ENCODE measurements at places on chromosomes 6 and 20. TPM values are rescaled to one million over a fixed set of nuclear protein-coding genes. Genes with fewer than 3 reads are reported as not detected.

DNA sequence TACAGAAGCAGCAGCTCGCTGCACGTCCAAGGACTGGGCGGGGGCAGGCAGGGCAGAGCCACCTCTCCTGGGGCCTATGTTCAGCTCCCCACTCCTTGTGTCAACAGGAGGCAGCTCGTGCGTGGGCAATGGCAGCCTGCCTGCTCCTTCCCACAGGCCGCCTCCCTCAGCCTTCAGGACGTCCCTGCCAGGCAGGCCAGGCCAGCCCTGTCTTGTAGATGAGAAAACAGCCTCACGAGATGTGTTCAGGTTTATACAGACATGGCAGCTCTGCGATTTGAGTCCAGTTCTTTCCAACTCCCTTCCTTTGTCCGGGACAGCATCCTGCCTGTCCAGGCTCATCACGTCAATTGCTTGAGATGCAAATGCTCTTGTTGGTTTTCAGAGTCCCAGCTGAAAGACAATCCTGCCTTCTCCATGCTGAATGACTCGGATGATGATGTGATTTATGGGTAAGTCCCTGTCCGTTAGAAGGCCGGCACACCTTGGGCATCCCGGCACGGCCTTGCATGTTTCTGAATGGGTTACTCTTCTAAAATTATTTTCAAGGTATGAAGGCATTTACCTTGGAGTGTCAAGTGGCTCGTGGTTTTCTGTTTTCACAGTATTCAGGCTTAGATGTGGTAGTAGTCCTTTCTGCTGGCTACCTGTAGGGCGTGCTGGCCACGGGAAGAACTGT is 13.5 kb downstream of the DYNLT1 start:
- DNase-seq, result peak; percentile 80

- no peak for DNase-seq
These were observed 400.4 kb upstream of the IMPG1 start for GRCh38 chr6:76472858-76473257.

DNA sequence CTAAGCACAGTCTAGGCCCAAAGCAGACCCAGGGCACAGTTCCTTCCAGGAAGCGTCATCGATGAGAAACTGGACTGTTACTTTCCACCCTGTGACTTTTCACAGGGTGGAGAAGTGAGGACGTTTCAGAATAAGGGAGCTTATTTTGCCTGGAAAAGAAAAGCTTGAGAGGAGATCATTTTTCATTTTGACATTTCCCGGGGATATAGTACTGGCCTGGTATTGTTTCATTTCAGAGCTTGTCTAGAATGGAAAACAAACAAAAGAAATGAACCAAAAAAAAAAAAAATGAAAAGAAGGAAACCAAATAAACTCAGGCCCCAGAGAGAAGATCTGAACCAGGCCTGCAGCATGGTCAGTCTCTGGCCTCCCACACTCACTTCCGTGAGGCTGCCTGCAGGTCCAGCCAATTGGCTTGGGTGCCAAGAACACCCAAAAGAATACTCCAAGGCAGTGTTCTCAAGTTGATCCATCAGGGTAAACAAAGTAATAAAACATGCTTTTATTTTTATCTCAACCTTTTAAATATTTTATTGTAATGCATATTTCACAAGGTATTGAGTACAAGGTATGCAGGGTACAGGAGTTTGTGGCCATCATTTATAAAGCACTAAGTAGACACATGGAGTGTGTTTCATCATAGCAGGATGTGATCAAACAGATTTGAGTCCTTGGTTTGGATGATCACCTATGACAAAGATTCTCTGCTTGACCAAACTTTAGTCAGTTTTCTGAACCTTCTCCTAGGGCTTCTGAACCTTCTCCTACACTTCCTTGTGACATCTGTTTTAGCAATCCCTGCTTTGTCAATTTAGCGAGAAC is 176.9 kb upstream of the GGTLC1 start:
- no peak for DNase-seq

DNA sequence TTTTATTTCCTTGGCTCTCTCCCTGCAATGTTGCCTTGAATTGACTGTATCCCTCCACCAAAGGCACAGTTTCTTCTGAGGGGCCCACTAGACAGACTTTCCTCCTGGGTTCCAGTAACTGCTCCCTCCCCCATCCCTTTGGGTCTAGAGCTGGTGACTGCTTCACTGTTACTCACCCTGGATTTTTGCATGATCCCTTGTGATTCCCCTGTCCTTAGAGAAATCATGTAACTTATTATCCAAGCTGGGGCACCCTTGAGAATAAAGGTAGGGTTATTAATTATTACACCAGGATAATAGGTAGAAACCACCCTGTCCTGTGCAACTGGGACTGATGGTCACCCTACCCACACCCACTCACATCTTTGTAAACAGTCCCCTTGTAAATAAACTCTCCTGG is 67.5 kb upstream of the FYN start:
- DNase-seq, result no peak

DNA sequence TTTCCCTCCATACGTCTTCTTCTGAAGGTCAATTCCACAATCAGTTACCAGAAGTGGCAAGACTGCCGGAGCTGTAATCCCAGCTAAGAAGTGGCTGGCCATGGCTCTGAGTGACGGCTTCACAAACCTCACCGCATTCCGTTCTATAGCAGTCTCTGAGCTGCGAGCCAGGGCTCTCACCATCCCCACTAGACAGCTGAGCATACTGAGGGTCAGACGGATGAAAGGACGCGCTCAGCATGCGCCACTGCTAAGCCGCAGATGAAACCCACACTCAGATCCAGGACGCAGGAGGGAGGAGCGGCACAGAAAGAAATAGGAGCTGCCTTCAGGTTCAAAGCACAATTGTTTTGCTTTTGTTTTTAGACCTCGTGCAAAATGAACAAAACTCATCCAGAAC is 97.9 kb downstream of the ANKRD60 start:
- DNase-seq, result peak; percentile 34

DNA sequence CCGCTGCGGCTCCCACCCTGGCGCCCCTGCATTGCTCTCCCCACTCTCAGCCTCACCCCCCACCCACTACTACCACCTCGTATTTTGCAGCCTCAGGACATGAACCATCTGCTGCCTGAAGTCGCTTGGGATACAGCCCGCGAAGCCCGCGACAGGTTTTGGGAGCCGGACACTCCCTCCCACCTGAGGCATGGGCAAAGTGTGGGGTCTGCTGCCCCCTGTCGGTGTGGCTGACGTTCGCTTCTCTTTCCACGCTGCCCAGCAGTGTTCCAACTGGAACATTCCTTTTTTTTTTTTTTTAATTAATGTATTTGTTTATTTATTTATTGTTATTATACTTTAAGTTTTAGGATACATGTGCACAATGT is 15.3 kb upstream of the LPA start:
- DNase-seq, result no peak

GRCh38 chr6:108746366-108746765 is 101.9 kb upstream of the ARMC2 start:
- DNase-seq, result no peak

GRCh38 chr6:47483516-47483852 is 5.9 kb downstream of the CD2AP start:
- no peak for DNase-seq

GRCh38 chr20:53299831-53300230 is 293.8 kb downstream of the ZNF217 start:
- DNase-seq, result no peak

DNA sequence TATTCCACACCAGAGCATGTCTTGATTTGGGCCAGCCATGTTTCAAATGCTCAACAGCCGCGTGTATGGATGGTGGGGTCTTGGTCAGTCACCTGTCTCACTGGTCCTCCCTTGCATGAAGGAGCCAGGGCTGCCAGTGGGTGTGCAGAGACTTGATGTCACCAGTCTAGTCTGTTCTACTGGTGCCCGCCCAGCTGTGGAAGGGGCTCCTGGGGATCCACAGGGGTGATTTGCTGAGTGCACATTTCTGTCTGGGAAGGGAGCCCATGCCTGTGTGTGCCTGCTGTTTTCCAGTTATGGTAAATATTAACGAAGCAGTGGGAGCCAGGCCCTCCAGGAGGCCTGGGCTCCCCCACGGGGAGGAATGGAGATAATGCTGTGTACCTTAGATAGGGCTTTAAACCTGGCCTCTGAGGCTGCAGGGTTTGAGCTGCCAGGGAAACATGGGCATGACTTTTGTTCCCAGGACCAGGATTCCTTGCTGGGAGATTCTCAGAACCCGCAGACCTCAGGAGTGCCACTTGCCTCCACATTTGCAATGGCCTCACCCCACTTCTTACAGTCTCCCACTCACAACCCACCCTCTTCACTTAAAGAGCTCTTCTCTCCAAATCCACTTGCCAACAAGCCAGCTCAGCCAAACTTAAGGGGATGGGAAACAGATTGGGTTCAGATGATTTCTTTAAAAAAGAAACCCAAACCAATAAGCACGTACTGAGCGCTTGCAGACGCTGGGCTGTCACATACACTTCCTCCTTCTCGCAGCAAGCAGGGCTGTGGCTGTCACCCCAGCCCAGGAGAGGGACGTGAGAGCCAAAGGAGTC is 54.1 kb downstream of the VEGFA start:
- DNase-seq, result no peak

DNA sequence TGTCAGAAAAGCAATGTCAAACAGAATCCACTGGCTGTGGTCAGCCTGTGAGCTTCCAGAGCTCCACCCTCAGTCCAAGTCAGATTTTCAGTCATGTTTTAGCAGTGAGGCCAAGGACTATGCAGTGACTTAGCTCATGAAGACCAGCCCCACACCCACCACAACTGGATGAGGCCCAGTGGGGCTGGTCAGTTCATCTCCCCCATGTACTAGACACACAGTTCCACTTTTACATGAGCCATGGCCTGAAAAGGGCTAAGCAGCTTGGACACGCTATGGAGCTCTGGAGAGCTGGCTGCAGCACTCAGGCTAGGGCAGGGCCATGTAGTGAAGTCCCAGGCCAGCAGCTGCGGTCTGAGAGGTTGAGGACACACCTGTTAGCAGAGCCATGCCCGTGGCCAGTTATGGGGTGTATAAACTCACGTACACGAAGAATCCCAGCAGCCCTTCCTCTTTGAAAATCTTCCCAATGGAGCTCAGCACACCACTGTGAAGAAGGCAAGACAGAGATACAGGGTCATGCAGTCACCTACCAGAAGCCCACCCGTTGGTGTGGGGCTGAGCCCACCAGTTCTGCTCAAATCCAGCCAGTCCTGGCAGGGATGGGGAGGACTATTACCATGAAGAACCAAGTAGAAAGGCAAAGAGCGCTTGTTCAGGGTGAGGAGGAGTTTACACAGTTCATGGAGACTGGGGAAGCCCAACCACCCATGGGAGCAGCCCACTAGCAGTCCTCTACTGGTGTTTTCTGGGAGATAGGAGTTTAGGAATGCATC is 10.6 kb downstream of the MTCH1 start:
- no peak for DNase-seq

DNA sequence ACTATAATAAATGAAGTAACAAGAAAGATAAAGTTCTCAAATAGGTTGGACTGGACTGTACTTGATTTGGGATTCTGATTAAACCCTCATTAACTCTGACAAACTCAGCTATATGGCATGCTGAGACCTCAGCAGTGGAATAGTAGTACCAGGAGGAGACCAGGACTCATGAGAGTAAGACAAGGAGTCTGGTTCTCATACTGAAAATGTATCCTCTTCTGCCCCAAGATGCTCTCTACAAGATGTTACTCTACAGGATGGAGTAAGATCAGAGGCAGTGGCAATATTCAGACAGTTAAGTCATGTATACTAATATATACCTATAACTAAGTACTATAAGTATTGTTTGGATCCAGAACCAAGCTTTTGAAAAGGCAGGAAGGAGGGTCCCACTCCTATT is 31.9 kb upstream of the SYNCRIP start:
- DNase-seq, result no peak

GRCh38 chr6:27889628-27890444 is 22.4 kb downstream of the OR2B2 start:
- no peak for DNase-seq

DNA sequence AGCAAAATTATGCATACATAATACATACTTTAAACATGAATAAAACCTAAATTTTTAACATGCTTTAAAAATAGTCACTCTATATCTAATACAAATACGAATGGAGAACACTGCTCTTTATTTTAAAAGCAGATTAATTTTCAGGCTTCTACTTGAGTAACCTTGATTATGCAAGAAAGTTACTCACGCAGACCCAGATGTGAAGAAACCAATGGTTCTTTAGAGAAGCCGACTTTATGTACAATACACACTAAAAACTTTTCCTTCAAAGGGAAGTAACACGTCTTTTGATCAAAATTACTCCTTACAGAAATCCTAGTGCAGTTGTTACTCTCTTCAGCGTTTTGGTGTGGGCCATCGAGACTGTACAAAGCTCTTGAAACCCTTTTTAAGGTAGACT is 136.9 kb upstream of the SLC22A16 start:
- DNase-seq, result no peak

GRCh38 chr20:24522452-24523330 is 53.3 kb downstream of the SYNDIG1 start:
- no peak for DNase-seq

GRCh38 chr6:46220352-46221221 is 49.8 kb upstream of the ENPP5 start:
- DNase-seq, result no peak

GRCh38 chr6:116445102-116445501 is 16.1 kb upstream of the CALHM6 start:
- DNase-seq, result no peak

DNA sequence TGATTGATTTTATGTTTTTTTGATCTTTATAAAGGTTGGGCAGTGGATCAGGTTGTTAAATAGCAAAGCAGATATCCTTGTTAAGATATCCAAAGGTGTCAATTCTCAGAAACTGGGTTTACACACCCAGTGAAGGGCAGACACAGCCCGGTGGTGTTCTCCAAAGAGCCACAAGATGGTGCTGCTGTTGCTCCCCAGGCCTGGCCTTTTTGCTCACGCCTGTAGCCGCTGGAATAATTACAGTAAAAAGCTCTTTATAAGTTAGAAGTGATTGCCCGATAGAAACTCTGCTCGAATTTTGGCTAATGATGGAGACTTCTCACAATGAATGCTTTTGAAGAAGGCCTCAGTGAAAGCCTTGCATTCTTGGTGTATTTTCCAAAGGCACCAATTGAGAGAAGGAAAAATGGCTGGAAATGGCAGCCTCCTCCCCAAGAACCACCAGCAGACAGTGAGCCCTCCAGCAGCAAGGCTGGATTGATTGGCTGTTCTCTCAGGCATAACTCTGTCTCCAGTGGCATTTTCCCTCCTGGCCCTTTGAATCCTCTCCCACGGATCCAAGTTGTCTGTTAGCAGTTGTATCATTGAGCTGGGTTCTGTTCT is 120.5 kb upstream of the CHD6 start:
- peak; percentile 66 for DNase-seq

GRCh38 chr6:6148192-6148815 is 141.6 kb upstream of the NRN1 start:
- no peak for DNase-seq

DNA sequence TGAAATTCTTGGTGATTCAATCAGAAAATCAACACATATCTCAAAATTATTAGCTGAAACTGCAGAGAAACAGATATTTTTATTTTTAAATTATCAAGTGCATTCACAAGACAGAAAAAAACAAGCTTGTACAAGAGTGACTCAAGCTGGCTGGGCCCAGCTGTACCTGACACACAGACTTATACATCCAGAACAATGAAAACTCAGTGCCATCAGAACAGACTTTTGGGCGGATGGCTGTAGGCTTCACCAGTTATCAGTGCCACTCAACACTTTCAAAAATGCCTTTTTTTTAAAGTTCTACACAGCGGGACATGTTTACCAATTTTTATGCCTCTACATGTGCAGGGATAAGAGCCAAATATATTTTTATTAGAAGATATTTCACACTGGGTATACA is 102.8 kb downstream of the MYB start:
- no peak for DNase-seq

CD40 gene
- total RNA-seq, result 14.9 TPM

TMEM170B gene
- 3.6 TPM for total RNA-seq

SYNDIG1 gene
- total RNA-seq, result 21.7 TPM

FAM83C gene
- not detected for total RNA-seq

All from right atrium auricular region (tissue), 2 donors.